Muscle of back (tissue), 13 donors: ENCODE measurements at places on chromosomes 1 and 21.

GRCh38 chr1:180370188-180370587, 132.2 kb downstream of the ACBD6 start:
- DNase-seq = no peak

- no peak for DNase-seq
Measured at GRCh38 chr1:28295936-28296335, 32.9 kb upstream of the MED18 start.

DNA sequence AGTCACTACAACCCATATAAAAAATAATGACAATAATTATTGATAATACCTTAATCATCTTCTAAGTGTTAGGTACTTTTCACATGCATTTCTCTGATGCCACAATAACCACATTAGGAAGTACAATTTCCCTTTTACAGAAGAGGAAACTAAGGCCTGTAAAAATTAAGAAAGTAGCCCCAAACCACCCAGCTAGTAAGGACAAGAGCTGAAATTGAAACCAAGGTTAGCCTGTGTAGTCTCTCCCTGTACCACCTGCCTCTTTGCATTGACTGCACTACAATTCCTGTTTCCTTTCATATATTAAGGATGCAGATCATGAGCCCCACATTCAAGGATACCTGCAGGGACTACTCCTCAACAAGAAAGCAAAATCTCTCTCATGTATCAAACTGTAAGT, 288.8 kb downstream of the GPATCH2 start:
- DNase-seq = no peak

DNA sequence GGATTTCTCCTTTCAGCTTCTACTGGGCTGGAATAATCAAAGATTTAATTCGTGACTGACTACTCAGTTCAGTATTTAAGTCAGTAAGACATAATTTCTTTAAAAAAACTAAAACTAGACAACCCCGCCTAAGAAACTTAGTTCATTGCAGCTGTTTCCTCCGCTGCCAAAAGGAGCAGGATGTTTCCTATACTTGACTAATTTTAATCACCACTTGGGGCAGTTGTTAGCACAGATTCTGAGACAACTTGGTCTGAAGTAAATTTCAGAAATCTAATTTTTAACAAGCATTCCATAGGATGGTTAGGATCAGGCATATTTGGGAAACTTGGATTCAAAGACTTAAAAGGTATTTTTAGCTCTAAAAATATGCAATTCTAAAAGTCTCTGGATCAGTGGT, 34.0 kb downstream of the EPRS1 start:
- DNase-seq = peak; percentile 65

- no peak for DNase-seq
Measured at GRCh38 chr1:119838236-119838635, 27.0 kb upstream of the REG4 start.

GRCh38 chr1:118159569-118159968, 25.5 kb downstream of the SPAG17 start:
- no peak for DNase-seq

DNA sequence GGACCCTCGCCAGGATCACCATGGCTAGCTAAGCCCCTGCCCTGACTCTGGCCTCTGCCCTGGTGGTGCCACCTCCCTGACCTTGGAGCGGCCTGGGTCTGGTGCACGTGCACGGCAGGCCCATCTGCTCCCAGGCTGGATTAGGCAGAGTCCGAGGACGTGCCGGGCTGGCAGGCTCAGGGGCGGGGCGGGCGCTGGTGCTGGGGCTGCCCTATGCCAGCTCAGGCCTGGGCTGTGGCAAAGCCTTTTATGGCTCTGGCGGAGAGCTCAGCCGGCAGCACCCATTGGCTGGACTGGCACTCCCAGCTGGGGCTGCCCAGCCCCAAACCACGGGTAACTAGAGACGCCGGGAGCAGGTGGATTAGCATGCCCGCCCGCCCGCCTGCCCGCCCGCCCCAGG, 17.1 kb upstream of the EDN2 start:
- no peak for DNase-seq

DNA sequence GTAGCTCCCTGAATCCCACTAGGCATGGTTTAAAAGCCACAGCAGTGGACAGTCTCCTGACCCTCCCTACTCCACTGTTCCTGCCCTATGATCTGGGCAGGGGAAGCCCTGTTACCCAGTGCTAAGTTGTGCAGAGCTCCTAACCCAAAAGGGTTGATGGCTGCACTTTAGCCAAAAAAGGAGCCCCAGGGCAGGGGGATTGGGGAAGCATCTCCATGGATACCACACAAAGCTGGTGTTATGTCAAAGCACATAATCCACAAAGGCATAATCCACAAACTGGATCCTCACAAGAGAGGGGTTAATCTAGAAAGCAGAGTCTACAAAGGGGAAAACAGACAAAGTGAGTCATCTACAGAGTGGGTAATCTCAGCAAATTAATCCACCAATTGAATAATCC, 5.7 kb downstream of the RSPO1 start:
- no peak for DNase-seq

DNA sequence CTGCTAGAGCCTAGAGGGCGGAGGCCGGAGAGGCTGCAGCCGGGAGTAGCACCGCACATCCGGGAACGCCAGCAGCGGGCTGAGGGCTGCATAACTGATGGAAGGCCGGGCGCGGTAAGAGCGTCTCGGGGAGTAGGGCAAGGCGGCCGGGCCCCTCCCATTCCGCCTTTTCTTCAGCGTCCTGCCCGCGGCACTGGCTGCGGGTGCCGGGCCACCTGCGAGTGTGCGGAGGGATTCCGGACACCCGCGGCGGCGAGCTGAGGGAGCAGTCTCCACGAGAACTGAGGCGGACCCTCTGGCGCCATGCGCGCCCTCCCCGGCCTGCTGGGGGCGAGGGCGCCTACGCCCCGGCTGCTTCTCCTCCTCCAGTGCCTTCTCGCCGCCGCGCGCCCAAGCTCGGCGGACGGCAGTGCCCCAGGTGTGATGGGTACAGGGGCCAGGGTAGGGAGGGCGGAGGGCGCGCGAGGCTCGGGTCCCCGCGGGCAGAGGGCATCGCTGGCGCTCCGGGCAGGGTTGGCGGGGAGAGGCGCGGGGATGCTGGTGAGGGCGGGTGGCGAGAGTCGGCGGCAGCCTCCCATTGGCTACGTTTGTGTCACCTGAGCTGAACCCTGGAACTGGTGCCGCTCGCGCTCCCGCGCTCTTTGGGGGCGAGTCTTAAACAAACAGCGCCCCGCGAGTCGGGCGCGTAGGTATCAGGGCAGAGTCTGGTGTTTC, 334.4 kb downstream of the SRGAP2C start:
- DNase-seq = peak; percentile 62

- DNase-seq = no peak
Measured at GRCh38 chr1:160078512-160079195, 2.7 kb upstream of the KCNJ9 start.

GRCh38 chr1:37238364-37239224, 204.3 kb upstream of the GRIK3 start:
- no peak for DNase-seq

DNA sequence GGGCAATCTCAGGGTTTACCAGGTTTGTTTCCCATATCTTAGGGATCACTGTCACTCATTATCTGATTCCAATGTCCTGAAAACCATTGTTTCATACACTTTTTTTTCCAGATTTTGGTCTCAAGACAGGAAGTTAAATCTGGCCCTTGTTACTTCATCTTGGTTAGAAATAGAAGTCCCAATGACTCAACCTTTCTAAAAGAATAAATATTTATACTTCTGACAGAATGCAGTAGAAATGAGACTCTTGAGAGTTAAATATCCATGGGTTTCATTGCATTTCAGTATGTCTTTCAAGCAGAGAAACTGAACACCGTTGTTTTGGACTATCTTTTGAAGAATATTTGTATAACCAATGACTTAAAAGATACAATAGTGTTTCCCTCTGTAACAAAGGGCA, 19.8 kb upstream of the VCAM1 start:
- DNase-seq = no peak

- DNase-seq = no peak
Measured at GRCh38 chr1:110083061-110083865, 12.8 kb upstream of the ALX3 start.

GRCh38 chr21:37936010-37936785, 19.9 kb upstream of the KCNJ6 start:
- DNase-seq = no peak

- DNase-seq = no peak
Measured at GRCh38 chr1:100051893-100052292, 80.8 kb downstream of the SASS6 start.

DNA sequence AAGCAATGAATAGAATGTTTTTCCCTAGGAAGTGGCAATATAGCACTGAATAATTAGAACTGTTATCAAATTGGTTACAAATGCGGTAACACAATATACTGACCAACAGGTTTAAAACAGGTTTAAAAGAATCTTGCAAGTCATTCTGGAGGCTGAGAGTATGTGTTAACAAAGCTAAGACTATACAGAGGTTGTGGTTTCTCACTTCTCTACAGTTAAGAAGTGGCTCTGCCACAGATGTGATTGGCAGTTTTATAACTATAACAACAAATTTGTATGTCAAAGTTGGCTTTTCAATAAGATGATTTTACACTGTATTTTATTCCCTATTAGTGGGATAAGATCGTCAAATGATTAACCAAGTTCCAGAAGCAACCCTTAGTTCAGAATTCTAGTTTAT, 7.1 kb downstream of the ANGEL2 start:
- DNase-seq = no peak

- no peak for DNase-seq
Measured at GRCh38 chr1:32623775-32624174, 26.6 kb downstream of the ZBTB8OS start.

- DNase-seq = peak; percentile 86
Measured at GRCh38 chr1:11314959-11315358, 42.0 kb downstream of the UBIAD1 start.

GRCh38 chr1:155691992-155692528, 3.2 kb downstream of the DAP3 start:
- DNase-seq = no peak

DNA sequence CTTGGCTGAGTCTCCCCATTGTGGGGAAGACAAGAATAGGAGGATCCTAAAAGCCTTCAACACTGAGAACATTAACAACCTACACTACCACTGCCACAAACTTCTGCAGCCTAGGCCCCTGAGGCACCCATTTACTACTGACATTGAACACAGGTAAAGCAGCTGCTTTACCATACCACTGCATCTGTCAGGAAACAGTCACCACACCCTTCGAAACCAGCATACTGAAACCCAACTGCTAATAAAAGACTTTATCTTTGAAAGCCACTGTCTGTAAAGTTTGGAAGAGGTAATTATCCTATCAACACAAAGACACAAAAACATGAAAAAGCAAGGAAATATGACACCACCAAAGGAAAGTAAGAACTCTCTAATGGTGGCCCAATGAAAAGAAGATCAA, 7.4 kb downstream of the IFNAR1 start:
- no peak for DNase-seq

DNA sequence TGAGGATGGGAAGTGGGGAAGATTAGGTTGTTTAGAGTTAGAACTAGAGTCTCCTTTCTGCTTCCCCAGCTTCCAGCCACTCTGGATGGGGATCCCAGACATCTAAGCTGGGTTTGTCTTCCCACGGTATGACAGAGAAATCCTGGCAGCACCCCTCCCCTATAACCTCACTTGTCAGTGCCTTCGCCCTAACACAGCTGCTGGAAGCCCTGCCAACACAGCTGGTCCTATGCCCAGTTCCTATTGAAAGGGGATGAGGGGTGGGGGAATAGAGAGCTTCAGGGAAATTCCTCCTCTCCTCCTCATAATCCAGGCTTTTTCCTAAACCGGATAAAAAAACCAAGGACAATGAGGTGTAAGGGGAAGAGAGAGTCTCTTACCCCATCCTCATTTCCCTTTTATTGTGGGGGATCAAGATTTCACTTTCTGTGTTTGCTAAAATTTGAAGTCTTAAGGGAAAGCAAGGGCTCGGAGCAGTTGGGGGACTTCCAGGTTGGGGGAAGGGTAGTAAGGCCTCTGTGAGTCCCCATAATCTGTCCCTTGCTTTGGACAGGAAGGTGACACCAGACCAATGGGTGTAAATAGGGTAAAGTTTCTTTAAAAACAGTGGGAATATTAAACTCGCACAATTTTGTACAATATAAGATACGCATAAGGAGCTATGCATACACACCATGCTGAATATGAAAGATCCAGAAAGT, 590 bp downstream of the TMOD4 start:
- DNase-seq = peak; percentile 57

DNA sequence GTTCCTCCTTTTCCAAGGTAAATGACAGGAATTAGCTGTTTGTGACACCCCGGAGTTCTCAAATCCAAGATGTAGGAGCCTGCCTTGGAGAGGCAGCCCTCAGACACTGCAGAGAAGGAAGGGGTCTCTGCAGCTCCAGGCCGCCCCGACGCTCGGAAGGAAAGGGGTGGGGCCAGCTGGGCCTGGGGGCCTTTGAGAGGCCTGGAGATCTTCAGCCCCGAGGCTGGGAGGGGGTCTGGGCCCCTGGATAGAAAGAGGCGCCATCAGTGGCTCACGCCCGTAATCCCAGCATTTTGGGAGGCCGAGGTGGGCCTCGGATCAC, 1.1 kb upstream of the TNFRSF18 start:
- DNase-seq = no peak

DNA sequence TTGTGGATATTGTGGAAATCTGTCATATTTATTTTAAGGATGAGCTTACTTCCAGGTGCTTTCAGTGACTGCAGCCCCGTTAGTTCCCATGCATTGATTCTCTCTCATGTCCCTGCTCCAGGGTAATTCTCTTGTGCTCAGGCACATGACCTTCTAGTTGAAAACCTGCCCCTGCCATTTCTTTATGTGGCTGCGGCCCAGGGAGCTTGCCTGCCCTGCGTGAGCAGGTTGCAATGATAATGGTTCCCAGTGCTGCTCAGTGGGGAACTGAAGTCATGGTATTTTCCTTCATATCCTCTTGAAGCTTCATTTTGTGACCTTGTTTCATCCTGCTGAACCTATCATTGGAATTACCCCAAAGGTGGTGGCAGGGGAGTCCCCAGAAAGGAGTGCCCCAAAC, 229.8 kb downstream of the DISC1 start:
- DNase-seq = no peak

DNA sequence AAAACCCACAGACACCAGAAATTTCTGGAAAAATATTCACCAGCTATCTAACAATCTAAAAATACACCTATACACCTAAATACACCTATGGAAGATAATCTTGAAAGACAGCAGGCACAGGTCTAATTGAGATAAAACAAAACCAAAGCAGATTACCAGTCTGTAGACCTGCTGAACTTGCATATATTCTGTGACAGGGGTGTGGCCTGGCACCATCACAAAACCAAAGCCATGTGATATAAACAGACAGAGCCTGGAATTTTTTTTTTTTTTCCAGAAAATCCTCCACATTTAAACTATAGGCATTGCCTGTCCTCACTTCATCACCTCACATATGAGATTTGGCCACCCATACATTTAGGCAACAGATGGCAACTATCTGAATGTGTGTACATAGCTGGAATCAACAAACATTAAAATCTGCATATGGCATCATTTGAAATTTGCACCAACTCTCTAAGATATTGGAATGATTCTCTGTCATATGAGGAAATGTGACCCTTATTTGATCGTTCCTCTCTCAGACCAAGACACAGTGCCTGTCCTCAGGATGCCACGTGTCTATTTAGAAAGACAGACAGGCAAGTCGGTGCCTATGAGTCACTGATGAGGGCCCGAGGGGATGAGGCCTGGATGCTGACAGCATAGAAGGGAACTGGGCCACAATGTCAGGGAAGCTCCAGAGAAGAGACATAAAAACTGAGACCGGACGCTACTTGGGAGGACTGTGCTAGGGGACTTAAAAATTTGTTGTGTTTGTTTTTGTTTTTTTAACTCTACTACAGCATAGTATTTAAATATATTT, 32.6 kb downstream of the NMNAT2 start:
- DNase-seq = no peak

GRCh38 chr1:116375887-116376728, 3.1 kb downstream of the ATP1A1 start:
- DNase-seq = peak; percentile 44
